BJ (cell line): ENCODE measurements at places on chromosomes 7 and 10. TPM values are rescaled to one million over a fixed set of nuclear protein-coding genes. Genes with fewer than 3 reads are reported as not detected.

The TMEM26 gene
- polyA plus RNA-seq: 1.3 TPM in 2 replicates

DNA sequence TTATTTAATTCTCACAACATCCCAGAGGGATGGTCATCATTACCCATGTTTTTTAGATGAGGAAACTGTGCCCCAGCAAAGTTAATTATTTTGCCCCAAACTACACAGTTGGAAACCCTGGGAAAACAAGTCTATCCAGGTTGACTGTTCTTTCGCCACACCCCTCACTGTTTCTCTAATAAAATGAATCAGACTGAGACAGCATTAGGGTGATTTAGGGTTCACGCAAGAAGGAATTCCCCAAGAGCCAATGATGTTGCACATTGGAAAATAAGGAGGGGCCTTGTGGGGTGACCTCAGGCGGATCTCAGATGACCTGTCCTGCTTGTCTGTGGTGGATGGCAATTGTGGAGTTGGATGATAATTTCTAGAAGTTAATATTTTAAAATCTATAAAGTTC lies 135.7 kb upstream of the TBX20 start:
- DNase-seq: no peak

The CACNB2 gene
- polyA plus RNA-seq: 0.10 and 0.12 TPM in 2 replicates

GRCh38 chr7:30923009-30923773 lies 11.5 kb downstream of the AQP1 start:
- no peak for DNase-seq

The SMO gene
- 7.6 and 10.8 TPM in 2 replicates for polyA plus RNA-seq

The MDFIC gene
- polyA plus RNA-seq: 30.5 and 49.5 TPM in 2 replicates

GRCh38 chr7:2211259-2211880 lies 21.4 kb downstream of the MAD1L1 start:
- DNase-seq: no peak

GRCh38 chr10:124667425-124668345 lies 76.5 kb downstream of the FAM53B start:
- no peak for DNase-seq

The SRGN gene
- polyA plus RNA-seq: 83.5 and 127 TPM in 2 replicates

DNA sequence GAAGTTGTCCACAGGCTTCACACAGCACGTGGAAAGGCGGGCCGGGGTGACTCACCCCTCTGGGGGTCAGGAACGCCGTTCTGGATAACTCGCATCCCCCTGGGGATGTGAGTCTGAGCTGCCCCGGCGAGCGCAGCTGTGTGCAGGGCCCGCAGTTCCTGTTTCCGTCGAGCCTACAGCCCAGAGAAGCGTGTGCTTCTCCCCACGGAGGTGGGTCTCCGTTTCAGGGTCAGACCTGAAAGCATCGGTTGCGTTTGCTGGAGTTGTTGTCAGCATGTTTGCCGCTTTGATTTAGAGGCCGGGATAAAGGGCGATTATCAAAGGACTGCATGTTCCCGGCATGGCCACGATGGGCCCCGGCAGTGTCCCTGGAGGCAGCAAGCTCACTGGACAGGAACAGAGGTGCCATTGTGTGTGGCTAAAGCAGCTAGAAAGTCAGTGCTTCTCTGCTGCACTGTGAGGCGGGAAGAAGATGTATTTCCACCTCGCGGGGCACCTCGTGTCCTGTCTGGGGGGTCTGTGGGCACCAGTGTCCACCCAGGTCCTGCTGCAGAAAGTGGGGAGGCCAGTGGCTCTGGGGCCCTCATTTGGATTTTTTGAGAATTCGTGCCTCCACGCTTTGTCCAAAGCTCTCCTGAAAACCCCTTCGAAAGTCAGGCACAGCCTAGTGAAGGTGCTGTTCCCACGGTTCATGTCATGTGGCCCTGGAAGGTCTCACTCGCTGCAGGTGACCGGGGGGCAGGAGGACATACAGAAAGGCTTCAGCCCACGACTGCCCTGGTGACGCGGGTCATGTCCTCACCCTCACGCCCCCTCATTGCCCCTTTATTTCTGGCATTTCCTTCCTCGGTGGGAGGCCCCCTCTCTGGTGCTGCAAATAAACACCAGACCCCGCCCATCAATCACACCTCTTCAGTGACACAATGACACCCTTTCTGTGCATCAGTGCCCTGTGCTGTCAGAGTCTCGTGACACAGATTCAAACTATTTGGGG lies 27.4 kb upstream of the GDI2 start:
- DNase-seq: no peak

GRCh38 chr10:78109210-78109609 lies 75.5 kb downstream of the RPS24 start:
- no peak for DNase-seq
